ENCODE measurements at places on chromosomes 2 and 18. TPM values are rescaled to one million over a fixed set of nuclear protein-coding genes. Genes with fewer than 3 reads are reported as not detected.

The DTNA gene
- 5.5 TPM for polyA plus RNA-seq

- no peak for DNase-seq
These were observed 546 bp downstream of the CHPF start for GRCh38 chr2:219542931-219543595.

- no peak for DNase-seq
These were observed 44.5 kb downstream of the PKP4 start for GRCh38 chr2:158501301-158501700.

- DNase-seq, result no peak
These were observed 238.5 kb downstream of the GALR1 start for GRCh38 chr18:77487951-77488740.

GRCh38 chr2:108884619-108885018, 98.0 kb downstream of the CCDC138 start:
- DNase-seq, result no peak

DNA sequence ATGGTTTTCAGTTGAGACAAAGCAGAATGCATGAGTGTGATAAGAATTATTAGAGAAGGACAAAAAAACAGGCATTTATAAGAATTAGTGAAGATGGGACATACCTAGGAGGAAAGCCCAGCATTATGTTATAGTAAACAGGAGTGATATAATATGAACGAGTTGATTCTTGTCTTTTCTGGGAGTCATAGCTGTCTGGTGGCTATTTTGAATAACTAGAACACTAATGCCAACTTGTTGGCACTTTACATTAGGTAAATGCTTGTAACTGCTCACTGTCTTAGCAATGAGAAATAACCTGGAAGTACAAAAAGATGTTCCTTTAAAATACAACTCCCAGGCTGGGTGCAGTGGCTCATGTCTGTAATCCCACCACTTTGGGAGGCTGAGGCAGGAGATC, 540.8 kb upstream of the SPHKAP start:
- no peak for DNase-seq

Measured in BJ (cell line).